ENCODE measurements at places on chromosomes 5 and 9.

GRCh38 chr9:16553869-16554540, 316.5 kb downstream of the BNC2 start:
- DNase-seq: no peak

DNA sequence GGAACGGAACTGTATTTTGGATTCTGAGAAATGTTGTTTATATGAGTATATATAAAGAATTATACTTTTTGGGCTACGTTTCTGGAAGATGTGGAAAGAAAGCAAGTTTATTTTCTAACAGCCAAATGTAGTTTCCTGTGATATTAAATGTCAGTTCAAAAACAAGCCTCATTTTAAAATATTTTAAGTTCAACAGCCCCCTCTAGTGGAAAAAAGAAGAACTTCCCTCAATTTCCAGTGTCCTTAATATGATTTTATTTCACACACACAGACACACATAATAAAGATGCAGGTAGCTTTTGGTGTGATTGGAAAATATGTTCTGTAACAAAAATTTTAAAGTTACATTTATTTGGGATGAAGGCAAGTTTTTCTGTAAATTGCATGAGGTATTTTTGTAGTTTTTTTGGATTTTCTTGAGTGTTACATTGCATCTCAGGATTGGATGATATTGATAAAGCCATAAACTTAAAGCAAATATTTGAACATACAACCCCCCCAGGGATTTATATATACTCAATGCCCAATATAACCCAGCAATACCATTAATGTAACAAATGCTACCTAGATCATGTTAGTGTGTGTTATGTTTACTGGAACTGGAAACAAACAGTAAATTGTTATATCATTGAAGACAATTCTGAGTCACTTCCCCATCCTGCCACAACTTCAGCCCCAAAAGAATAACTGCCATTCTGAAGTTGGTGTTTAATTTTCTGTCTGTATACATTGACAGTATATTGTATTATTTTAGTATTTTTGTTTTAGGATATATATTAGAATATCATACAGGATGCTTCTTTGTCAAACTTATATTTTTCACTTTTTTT, 54.0 kb downstream of the CCDC171 start:
- DNase-seq: no peak

DNA sequence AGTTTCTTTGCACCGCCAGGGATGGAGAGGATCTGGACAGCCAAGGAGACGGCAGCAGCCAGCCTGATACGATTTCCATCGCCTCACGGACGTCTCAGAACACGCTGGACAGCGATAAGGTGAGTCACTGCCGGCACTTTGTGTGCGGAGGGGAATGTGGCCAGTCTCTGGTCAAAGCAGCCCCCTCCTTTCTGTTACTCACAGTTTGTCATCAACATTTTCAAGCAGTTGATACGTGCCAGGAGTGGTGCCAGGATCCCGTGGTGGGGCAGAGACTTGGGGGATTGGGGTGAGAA, 175.1 kb upstream of the OTULINL start:
- no peak for DNase-seq

DNA sequence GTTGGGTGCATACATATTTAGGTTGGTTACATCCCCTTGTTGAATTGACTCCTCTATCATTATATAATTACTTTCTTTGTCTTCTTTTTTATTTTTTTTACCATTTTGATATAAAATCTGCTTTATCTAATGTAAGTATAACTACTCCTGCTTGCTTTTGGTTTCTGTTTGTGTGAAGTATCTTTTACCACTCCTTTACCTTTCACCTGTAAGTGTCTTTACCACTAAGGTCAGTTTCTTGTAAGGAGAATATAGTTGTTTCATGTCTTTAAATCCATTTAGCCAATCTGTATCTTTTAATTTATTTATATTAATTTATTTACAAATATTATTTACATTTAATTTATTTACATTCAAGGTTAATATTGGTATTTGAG, 33.0 kb downstream of the INSL4 start:
- DNase-seq: no peak

- DNase-seq: no peak
Measured at GRCh38 chr5:129748913-129749880, 1.3 kb downstream of the MINAR2 start.

GRCh38 chr5:109848130-109848529, 158.4 kb downstream of the MAN2A1 start:
- DNase-seq: no peak

- DNase-seq: no peak
Measured at GRCh38 chr9:109307380-109308240, 13.2 kb downstream of the EPB41L4B start.

GRCh38 chr5:68444048-68444447, 228.5 kb downstream of the PIK3R1 start:
- DNase-seq: no peak

All from activated CD8-positive, alpha-beta memory T cell treated with anti-CD3 and anti-CD28 coated beads for 1 hour (primary cell).